ENCODE measurements at places on chromosomes 5 and 9.

- DNase-seq: no peak
These were observed 33.4 kb downstream of the BARHL1 start for GRCh38 chr9:132615774-132616173.

DNA sequence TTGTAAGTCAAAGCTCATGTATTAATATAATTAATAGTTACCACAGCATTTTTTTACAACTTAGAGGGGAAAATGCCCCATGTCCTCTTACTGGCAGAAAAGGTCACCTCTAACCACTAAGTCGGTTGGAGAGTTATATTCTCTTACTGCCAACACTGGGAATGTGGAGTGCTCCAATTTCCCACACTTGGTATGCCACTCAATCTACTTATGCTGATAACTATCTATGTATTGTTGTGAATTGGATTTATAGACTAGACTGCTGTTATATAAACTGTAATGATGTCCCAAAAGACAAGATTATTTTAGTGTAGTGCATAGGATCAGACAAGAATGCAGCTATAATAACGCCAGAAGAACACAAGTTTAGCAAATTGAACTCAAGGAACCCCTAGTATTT lies 2385.2 kb upstream of the C9orf72 start:
- no peak for DNase-seq

DNA sequence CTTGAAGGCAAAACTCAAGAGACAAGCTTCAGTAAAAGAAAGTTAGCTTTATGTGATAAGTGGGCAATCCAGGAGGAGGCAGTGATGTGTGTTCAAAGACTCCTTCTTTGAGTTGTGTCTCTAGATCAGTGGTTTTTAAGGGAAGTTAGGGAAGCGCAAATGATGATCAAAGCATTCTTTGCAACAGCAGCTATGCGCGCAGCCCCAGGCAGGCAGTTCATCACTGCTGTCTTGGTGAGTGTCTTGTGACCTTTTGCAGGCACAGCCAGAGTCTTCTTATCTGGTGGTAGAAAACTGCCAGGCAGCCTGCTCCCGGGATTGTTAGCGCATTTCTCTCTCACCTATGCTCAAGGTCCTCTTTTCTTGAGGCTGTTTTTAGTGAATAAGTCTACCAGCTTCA lies 40.3 kb upstream of the CLK4 start:
- DNase-seq: no peak

- DNase-seq: no peak
These were observed 155.4 kb downstream of the MED10 start for GRCh38 chr5:6222899-6223298.

DNA sequence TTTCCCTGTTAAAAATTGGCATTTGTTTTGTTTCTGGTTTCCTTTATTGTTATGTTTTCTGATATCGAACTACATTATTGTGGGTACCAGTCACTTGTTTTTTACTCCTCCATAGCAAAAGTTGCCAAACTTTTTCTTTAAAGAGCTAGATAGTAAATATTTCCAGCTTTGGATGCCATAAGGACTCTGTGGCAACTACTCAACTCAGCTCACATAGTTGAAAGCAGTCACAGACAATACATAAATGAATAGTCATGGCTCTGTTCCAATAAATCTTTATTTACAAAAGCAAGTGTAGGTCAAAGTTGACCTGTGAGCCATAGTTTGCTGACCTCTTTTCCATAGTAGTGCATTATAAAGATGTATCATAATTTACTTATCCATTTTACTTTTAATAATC lies 305.0 kb downstream of the RASEF start:
- no peak for DNase-seq

- DNase-seq: no peak
These were observed 35.8 kb upstream of the LCP2 start for GRCh38 chr5:170333161-170333910.

- DNase-seq: no peak
These were observed 4.8 kb downstream of the CD274 start for GRCh38 chr9:5455181-5455580.

- no peak for DNase-seq
These were observed 20.2 kb downstream of the ATPSCKMT start for GRCh38 chr5:10229306-10230048.

Data from naive thymus-derived CD4-positive, alpha-beta T cell (primary cell).